ENCODE measurements at places on chromosomes 2 and 18.
A peak's percentile ranks its signal among the peaks of the same experiment; 100 is the strongest.

- no peak for DNase-seq
These were observed 2.3 kb downstream of the MEIS1 start for GRCh38 chr2:66437109-66437690.

GRCh38 chr2:217900010-217900779 lies 102.6 kb downstream of the TNS1 start:
- DNase-seq: no peak

DNA sequence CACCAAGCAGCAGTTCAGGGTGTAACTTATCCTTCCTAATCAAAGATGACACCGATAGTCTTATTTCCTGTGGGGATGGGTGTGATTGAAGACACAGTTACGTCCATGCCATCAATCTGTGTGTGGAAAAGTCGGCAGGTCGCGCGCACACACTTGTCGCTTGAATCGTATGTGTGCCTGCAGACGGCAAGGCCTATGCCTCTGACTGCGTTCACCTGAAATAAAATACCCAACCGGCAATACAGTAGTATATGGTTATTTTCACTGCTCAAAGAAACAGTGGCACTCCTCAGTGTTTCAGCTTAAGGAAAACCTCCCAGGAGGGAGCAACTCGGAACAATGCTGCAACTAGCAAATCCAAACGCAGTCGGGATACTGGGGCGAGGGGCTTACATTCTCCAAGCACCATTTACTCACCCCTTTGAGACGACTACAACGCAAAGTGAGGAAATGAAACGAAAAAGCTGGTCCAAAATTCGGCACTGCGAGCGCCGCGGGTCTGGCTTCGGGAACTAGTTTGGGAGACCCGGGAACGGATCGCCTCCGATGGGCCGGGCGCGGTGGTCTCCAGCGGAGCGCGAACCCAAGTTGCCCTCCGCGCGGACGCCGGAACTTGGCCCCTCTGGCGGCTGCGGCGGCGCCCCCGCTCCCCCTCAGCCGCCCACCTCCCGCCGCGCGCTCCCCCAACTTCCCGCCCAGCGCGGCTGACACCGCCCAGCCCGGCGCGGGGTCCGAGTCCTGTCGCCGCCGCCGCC lies 675 bp downstream of the PRKD3 start:
- peak; percentile 49 for DNase-seq

DNA sequence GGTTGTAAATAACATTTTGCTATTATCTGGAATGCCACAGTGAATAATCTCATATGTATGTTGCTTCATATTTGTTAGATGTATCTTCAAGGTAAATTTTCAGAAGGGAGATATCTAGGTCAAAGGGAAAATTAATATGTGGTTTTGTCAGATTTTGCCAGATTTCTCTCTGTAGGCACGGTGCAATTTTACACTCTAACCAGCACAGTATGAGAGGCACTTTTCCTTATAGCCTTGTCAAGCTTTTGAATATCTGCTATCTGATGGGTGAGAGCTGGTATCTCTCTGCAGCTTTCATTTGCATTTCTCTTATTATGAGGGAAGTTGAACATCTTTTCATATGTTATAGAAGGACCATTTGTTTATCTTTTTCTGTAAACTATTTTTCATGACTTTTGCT lies 175.7 kb upstream of the PGAP1 start:
- DNase-seq: no peak

DNA sequence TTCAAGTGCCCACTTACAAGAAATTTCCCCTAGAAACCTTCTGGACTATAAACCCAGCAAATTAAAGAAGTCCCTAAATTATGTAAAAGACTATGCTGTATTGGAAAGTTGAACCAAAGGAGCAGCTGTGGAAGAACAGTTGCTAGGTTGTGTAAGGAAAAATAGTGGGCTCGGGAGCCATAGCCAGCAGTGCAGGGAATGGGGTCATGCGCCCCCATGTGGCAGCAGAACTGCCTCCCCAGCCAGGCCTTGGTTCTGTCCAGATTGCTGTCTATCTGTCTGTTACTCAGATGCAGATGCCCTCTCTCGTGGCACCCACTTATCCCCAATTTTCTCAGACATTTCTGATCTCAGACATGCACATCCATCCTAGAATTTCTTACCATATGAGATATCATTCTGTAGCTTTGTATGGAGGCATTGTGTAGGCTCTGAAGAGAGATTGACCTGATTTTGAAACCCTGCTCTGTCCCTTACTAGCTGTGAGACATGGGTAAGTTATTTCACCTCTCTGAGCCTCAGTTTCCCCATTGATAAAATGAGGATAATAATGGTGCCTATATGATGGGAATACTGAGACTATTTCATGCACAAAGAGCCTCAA lies 258.3 kb downstream of the SS18 start:
- DNase-seq: peak; percentile 57

- no peak for DNase-seq
These were observed 18.9 kb downstream of the PIK3C3 start for GRCh38 chr18:41973983-41974382.

DNA sequence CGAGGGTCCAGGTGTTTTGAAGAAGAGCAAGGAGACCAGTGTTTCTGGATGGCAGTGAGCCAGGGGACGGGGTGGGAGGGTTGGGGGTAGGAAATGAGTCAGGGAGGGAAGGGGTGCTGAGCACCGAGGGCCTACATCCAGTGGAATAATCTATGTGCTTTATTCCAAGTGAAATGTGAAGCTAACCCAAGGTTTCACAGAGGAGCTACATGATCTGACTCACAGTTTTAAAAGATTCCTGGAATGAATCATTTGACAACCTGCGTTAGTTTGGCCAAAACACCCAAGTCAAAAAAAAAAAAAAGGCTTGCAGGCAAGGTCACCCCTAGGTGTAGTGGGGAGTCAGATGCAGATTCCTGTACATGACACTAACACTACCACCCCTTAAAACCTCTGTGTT lies 419.7 kb upstream of the MEX3C start:
- peak; percentile 80 for DNase-seq

GRCh38 chr2:200661477-200661876 lies 75.7 kb downstream of the AOX1 start:
- DNase-seq: no peak

DNA sequence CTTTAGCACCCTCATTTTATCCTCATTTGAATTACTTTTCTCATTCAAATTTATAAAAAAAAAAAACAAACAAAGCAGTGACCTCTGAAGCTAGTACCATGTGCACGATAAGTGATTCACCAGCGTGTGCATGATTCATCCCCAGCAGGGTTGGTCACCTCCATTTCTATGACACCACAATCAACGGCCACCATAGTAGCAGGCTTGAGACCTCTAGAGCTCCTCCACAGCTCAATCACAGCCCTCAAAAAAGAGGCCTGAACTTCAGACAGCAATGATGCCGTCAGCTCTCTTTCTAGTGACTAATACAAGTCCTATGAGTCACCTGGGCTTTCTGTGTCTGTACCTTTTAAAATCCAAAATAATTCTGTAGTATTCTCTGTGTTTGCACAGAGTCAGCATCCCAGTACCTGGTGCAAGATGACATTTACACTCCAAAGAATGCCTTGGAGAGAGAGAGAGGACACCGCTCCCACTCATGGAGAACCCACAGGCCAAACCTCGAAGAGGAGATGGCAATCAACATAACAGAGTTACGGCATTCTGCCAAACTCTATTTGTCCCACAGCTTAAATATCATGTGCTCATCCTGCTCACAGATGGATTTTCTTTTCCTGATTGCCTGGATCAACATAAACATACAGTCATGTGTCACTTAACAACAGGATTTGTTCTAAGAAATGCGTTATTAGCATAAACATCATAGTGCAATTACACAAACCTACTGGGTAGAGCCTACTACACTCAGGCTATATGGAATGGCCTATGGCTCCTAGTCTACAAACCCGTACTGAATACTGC lies 58.7 kb downstream of the L3MBTL4 start:
- no peak for DNase-seq

DNA sequence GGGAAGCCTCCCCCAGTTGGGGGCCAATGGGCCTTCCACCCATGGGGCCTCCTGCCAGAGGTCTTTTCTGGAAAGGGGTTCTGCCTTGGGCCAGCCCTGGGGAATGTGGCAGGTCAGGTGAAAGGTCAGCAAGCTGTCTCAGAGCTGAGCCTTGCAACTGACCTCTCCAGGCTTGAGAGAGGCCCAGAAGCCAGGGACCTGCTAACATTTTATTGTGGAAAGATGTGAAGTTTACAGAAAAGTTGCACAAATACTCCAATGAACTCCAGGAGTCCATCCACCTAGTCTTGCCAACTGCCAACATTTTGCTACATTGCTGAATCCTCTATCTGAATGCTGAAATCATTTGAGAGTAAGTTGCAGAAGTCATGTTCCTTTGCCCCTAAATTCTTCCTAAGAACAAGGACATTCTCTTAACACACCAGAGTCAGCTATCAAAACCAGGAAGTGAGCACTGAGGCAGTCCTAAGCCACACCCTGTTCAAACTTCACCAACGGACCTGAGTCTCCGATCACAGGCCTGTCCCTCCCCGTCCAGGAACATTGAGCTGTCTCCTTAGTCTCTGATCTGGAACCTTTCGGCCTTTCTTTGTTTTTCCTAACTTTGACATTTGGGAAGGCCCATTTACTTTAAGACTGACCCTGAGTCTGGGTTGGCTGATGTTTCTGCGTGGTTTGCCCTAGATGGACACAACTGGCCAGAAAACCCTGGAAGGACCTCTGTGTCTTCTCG lies 4.0 kb downstream of the SNORC start:
- DNase-seq: no peak

DNA sequence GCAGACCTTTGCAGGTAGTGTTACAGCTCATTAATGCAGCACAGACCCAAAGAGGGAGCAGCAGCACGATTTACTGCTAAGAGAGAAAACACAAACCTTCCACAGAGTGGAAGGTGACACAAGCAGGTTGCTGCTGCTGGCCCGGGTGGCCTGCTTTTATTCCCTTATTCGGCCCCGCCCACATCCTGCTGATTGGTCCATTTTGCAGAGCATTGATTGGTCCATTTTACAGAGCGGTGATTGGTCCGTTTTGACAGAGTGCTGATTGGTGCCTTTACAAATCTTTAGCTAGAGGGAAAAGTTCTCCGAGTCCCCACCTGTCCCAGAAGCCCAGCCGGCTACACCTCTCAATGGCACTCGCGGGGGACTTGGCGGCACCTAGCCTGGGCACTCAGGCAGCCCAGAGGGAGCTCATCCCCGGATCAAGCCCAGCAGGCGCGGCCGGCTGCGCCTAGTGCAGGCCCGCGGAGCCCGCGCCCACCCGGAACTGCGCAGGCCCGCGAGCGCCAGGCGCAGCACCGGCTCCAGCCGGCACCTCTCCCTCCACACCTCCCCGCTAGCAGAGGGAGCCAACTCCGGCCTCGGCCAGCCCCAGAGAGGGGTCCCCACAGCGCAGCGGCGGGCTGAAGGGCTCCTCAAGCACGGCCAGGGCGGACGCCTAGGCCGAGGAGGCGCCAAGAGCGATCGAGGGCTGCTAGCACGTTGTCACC lies 825.6 kb upstream of the HS6ST1 start:
- no peak for DNase-seq

GRCh38 chr18:9552191-9552590 lies 62.2 kb downstream of the PPP4R1 start:
- no peak for DNase-seq

DNA sequence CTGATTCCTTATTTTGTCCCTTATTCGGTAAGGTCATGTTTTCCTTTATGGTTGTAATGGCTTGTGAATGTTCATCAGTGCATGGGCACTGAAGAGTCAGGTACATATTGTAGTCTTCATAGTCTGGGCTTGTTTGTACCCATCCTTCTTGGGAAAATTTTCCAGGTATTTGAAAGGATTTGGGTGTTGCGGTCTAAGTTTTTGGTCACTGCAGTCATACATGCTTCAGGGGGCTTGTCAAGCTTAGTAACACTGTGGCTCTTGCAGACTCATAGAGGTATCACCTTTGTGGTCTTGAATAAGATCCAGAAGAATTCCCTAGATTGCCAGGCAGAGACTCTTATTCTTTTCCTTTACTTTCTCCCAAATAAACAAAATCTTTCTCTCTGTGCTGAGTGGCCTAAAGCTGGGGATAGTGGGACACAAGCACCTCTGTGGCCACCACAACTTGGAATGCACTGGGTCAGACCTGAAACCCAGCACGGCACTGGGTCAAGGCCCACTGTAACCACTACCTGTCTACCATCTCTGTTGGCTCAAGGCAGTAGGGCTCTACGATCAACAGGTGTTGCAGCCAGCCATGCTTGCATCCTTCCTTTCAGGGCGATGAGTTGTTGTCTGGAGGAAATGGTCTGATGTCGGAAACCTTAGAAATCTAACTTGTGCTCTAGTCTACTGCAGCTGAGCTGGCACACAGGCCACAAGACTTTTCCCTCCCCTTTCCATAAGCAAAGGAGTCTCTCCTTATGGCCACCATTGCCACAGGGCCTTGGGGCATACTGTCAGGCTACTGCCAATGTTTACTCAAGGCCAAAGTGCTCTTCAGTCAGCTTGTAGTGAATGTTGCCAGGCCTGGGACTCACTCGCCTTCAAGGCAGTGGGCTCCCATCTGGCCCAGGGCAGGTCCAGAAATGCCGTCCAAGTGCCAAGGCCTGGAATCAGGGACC lies 21.5 kb downstream of the IL1RN start:
- no peak for DNase-seq

- no peak for DNase-seq
These were observed 45.9 kb downstream of the MBOAT2 start for GRCh38 chr2:8957628-8958027.

- peak; percentile 48 for DNase-seq
These were observed 278.4 kb upstream of the DDX18 start for GRCh38 chr2:117536139-117536538.

DNA sequence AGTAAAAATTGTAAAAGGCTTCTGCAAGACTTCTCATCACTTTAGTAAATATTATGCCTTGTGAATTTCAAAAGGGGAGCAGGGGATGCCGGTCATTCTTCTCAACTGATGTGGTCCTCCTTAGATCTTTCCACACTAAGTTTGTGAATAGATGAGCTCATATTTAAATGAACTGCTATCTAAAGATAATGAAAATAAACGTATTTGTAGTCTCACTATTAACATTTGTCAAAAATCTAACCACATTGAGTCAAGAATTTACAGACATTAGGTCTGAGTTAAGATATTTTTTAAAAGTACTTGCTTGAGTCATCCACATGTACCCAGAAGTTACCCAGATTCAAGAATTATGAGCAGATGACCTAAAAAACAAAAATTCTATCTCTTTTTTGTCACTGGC lies 6.5 kb downstream of the PRPF40A start:
- no peak for DNase-seq

GRCh38 chr2:68134120-68134519 lies 23.6 kb upstream of the PNO1 start:
- DNase-seq: no peak

GRCh38 chr2:102021779-102022178 lies 30.0 kb downstream of the IL1R2 start:
- no peak for DNase-seq
